RKO (cell line): ENCODE measurements at places on chromosomes 2 and 18.

GRCh38 chr2:126568734-126569133 is 87.2 kb upstream of the GYPC start:
- no peak for DNase-seq

DNA sequence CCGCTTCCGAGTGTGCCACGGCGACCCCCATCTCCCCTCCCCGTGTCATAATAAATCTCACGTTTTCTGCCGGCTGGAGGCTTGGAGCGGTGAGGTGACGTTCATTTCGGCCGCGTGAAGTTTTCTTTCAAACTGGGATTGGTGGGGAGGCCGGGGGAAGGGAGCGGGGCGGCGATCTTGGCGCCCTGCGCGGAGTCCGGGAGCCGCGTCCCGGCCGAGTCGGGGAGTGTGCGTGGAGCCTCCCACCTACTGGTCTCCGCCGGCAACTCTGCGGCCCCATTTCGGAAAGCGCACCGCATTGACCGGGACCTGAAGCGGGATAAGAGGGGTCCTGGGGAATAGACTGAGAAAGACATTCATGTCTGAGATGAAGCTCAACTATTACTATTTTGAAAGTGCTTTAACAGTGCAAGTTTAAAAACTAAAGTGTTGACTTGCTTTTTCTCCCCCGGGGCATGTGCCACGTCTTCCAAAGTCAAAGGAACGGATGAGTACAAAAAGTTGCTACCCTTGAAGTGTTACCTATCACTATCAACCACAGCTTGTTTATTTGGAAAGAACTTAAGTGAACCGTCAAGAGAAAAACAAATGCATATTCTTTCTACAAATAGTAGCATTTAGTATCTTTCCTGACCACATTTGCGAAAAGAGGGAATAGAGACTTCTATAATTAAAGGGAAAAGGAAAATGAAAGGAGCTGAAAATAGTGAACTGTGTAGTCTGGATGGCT is 818 bp upstream of the IKZF2 start:
- DNase-seq, result peak; percentile 28

DNA sequence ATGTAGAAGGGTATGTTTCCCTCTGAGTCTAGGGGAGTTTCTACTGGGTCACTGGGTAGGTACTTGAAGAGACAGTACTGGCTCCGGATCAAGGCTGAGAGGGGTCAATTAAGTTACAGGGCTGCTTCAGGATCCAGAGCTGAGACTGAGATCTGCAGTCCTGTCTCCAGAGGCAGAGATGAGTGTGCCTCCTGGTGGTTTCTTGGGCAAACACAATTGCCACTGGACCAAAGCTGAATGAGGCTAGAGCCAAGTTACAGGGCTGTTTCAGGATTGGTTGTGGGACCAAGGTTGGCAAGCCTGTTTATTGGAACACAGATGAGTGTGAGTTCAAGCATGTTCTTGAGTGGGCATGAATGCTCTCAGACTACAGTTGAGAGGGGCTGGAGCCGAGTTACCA is 157.9 kb downstream of the ADCYAP1 start:
- DNase-seq, result no peak

- peak; percentile 84 for DNase-seq
Measured at GRCh38 chr2:48107326-48107925, 201.1 kb upstream of the FBXO11 start.

DNA sequence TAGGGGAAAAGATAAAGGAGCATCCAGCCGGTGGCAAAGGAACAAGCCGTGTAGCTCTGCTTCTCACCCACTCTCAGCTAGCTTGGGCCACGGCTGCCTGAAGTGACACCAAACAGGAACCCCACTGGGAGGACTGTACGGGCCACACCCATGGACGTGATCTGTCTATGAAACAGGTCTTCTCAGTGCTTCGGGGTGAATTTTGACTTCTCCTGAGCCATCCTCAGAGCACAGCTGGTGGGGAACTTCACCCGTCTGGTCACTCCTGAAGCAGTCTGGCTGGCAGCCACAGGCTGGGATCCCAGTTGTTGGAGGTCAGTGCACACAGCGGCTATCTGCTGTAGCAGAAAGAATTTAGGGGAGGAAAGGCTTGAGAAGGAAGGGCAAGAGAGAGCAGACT is 223.8 kb downstream of the FAM210A start:
- no peak for DNase-seq

DNA sequence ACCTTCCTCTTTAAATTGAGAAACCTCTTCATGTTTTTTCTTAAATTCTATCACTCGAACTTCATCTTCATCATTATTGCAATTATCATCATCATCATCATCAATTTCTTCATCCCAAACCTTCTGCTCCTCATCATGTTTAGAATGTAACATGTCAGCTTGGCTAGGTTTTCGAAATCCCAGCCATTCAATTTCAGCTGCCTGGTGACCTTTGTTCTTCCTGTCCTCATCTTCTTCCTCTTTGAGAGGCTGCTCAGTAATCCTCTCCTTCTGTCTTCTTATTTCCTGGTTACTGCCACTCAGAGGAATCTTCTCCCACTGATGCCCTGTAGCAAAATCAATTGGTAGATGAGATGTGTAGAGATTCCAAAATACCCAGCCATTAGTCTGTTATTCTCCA is 4.2 kb downstream of the ERMN start:
- DNase-seq, result no peak

DNA sequence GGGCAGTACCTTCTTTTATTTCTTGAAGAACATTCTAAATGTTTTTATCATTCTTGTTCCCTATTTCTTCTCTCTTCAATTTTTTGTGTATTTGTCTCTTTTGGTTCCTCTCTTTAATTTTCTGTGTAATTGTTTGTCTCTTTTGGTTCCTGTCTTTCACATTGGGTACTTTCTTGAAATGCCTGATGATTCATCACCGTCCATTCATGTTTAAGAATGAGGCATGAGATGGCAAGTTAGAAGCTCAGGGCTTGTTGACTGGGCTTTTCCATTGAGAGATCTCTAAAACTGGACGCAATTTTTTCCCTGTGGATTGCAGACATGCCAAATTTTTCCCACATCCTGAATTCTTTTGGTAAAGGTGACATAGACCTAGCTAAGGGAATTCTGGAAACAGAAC is 33.7 kb upstream of the IL1R2 start:
- DNase-seq, result no peak

DNA sequence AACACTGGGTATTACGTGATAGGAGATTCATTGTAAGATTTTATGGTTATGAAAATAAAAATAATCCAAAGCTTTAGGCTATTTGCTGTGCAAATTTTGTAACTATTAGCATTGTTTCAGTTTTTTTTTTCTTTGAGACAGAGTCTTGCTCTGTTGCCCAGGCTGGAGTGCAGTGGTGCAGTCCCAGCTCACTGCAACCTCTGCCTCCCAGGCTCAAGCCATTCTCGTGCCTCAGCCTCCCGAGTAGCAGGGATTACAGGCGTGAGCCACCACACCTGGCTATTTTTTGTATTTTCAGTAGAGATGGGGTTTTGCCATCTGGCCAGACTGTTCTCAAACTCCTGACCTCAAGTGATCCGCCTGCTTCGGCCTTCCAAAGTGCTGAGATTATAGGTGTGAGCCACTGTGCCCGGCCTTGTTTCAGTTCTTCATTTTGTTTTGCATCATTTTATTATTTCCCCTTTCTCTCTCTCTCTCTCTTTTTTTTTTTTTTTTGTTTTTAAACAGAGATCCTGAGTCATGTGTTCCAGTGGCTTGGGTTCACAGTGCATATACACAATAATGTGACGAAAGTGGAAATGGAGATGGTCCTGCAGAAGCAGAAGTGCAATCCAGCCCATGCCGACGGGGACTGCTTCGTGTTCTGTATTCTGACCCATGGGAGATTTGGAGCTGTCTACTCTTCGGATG is 25.8 kb downstream of the CASP10 start:
- DNase-seq, result no peak

- DNase-seq, result no peak
Measured at GRCh38 chr18:26091047-26091630, 726 bp upstream of the SS18 start.

- DNase-seq, result no peak
Measured at GRCh38 chr18:78156466-78156865, 823.2 kb upstream of the SALL3 start.

DNA sequence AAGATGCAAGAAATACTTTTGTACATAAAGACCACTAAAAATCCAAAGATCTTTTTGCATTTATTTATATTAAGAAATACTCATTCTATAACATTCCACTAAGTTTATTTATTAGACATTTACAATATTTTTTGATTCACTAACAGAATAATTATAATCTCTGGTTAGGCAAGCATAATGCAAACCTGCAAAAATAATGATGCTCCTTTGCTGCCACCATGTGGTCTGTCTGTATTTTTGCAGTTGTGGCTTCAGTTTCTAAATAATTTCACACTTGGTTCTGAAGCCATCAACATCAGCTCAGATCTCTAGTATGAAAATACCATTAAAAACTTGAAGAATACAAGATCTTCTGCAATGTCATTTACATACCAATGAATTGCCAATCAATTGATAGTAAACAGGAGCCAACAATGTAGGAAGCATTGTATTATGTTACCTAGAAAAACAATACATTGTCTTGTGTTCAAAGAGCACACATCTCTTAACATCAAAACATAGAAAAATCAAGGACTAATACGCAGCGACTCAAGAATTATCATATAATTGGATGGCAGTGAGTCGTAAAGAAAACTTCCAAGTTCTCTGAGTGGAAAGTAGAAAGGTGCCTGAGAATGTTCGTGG is 28.8 kb upstream of the WDR75 start:
- peak; percentile 64 for DNase-seq

DNA sequence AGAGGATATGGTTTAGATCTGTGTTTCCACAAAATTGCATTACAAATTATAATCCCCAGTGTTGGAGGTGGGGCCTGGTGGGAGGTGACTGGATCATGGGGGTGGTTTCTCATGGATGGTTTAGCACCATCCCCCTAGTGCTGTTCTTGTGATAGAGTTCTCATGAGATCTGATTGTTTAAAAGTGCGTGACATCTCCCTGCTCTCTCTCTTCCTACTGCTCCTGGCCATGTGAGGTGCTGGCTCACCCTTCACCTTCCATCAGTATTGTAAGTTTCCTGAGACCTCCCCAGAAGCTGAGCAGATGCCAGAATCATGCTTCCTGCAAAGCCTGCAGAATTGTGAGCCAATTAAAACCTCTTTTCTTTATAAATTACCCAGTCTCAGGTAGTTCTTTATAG is 33.1 kb downstream of the LHCGR start:
- DNase-seq, result no peak
